Activated T-helper 1 cell treated with anti-CD3 and anti-CD28 coated beads, Interleukin-2, amount 50 U/mL, for 16 hours (primary cell): ENCODE measurements at places on chromosomes 4 and X.
A peak's percentile ranks its signal among the peaks of the same experiment; 100 is the strongest.

DNA sequence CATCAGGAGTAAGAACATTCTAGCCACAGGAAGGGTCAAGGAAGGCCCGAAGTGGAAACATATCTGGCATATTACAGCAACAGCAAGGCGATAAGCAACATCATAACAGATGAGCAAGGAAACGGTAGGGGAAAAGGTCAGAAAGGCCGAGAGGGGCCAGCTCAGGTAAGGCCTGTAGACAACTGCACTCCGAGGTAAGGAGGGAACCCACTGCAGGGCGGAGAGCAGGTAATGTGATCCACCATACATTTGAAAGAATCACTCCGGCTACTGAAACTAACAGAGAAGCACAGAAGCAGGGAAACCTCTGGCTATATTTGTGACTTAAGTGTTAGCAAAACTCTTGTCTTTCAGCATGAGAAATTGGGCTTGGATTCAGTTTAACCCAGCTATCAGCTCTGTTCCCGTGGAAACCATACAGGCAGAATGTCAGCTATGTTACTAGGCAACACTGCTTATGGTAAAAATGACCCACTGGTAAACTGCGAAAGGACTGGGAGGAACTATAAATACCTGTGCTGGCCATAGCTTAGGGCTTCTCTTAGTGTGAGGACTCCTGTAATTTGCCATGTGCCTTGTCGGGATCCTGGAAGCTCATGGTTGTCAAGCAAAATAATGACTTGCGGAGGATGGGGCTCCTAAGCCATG lies 31.0 kb downstream of the FRYL start:
- no peak for DNase-seq

GRCh38 chrX:54182864-54183613 lies at the start of gene FAM120C:
Gene FAM120C (minus strand): TSS chrX:54183254. CDS start chrX:54183198, 56 bp downstream.
- DNase-seq: peak; percentile 12

DNA sequence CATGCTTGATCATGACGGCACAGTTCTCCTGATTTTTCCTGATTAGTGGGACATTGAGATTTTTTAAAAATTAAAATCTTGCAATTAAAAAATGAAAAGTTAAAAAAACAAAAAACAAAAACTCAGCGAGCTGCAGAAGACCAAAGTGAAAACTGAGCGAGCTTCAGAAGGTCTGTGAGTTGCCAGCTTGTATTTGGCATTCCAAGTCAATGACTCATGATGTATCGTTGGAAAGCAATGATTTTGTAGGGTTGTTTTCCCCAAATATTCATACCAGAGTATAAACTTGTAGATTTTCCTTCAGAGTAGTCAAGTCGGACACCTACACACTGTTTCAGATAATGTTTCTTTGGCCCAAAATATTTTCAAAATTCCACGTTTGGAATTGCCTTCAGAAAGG lies 76.9 kb downstream of the LRRC66 start:
- DNase-seq: no peak

- no peak for DNase-seq
Observed at GRCh38 chrX:68832101-68832416, 3.2 kb downstream of the EFNB1 start.

DNA sequence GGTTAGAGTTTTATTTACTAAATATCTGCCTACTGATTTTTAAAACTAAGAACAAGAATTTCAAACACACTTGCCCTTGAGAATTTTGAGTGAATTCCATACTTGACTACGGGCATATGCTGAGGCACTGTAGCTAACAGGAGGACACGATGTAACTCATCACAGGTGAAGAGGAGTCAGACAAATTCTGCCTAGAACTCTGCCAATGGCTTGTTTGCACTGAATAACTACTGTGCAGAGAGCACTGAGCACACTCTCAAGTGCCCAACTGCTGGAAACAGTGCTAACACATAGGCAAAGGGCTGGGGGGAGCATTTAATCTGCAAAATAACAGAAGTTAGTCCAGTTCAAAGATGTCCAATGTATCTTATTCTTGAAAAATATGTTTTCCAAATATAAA lies 104.4 kb downstream of the WDFY3 start:
- no peak for DNase-seq

GRCh38 chrX:49039598-49040375 lies 3.4 kb downstream of the TFE3 start:
- no peak for DNase-seq

GRCh38 chrX:48530736-48531135 lies 8.8 kb upstream of the TBC1D25 start:
- DNase-seq: no peak

GRCh38 chr4:160020804-160021203 lies 917.9 kb downstream of the RAPGEF2 start:
- no peak for DNase-seq

- DNase-seq: no peak
Observed at GRCh38 chr4:100071506-100071905, 118.8 kb downstream of the DDIT4L start.

DNA sequence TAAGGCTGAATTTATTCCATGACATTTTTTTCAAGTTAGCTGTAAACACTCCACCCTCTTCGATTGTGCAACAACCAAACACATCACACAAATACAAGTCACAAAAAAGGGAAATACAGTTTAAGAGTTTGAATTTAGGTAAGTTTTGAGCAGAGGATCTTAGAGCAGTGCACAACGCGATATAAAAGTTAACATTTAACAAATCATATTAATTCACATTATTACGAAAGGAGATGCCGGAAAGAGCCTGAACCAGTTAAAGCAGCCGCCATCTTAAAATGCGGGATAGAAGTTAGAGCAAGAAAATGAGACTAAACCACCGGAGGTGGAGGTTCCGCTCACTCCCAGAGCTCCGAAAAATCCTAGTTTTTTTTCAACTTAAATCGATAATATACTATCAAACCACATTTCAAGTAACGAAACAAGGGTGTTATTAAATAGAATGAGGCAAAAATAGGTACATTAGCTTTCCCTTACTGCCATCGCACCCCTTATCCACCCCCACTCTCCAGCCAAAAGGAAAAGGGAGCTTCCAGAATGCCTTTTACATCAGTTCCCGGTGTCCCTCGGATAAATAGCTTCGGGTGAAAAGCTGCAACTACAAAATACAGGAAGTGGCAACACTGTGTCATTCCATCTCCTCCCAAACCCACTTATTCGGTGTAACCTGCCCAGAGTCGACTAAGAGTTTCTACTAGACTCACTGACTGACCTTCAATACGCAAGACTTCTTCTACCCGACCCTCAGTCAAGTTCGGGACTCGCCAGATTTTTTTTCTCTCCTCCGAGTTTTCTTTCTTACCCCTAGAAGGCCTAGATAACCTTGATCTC lies 1.9 kb downstream of the UBE2D3 start:
- no peak for DNase-seq

- DNase-seq: no peak
Observed at GRCh38 chr4:137703195-137703594, 170.9 kb upstream of the PCDH18 start.

DNA sequence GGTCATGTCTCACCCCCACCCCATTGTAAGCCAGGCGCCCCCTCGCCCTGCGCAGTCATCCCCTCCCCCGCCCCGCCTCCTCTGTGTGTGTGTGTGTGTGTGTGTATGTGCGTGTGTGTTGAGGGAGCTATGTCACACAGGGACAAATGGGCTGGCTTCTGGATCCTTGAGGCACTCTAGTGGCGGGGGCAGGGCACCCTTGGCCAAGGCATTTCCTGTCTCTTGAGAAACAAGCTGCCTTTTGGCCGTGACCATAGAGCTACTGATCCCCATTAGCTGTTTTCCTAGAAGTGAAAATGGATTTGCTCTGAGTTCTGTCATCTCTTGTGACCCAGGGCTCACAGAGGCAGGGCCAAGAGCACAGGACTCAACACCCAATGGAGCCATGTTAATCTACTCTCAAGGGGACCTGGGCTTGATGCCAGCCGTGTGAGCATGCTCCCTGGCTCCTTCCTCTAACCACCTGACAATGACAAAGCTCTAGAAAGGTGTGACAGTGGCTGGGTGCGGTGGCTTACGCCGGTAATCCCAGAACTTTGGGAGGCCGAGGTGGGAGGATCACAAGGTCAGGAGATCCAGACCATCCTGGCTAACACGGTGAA lies 162.5 kb upstream of the BCOR start:
- DNase-seq: no peak

DNA sequence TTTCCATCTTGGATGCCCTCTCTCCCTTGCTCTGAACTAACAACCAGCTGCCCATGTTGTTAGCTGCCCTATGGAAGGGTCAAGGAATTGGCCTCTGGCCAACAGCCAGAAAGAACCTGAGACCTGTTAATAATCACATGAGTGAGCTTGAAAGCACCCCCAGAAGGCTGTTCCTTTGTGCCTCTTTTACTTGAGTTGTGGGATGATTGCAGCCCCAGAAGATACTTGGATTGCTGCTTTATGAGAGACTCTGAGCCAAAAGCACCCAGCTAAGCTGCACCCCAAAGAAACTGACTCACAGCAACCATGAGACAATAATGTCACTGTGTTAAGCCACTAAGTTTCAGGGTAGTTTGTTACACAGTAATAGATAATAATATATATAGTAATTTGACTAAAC lies 73.3 kb downstream of the FRYL start:
- no peak for DNase-seq

DNA sequence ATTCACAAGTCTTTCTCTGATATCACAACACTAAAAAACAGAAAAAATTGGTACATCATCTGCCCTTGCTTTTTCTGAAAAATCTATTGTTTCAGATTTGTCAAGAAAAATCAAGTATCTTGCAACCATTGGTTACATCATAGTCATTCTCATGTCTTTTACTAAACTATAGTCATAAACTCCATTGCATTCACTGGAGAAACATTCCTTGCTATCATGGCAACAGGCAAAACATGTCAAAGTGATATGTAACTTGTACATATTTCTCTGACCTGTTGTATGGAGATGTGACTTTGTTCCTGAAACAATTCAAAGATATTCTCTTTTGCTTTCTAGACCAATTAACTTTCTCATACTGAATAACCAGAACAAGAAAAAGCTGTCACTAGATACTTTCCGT lies 121.9 kb upstream of the ANK2 start:
- DNase-seq: no peak

- DNase-seq: no peak
Observed at GRCh38 chrX:135914404-135914803, 20.9 kb downstream of the SAGE1 start.

GRCh38 chr4:79626101-79626500 lies 218.1 kb upstream of the GK2 start:
- DNase-seq: no peak

DNA sequence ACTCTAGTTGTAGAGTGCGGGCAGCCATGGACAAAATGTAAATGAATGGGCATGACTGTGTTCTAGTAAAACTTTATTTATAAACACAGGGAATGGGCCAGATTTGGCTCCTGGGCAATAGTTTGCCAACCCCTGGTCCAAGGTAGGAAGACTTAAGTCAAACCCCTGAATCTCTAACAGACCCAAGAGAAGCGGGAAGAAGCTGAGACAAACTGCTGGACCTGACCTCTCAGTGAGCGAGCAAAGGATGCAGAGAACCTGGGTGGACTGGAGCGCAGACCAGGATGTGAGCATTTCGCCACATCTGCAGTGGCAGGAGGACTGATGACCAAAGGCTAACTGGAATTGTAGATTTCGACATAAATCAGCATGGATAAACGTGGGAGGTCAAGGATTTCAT lies 201.6 kb downstream of the STIM2 start:
- no peak for DNase-seq

DNA sequence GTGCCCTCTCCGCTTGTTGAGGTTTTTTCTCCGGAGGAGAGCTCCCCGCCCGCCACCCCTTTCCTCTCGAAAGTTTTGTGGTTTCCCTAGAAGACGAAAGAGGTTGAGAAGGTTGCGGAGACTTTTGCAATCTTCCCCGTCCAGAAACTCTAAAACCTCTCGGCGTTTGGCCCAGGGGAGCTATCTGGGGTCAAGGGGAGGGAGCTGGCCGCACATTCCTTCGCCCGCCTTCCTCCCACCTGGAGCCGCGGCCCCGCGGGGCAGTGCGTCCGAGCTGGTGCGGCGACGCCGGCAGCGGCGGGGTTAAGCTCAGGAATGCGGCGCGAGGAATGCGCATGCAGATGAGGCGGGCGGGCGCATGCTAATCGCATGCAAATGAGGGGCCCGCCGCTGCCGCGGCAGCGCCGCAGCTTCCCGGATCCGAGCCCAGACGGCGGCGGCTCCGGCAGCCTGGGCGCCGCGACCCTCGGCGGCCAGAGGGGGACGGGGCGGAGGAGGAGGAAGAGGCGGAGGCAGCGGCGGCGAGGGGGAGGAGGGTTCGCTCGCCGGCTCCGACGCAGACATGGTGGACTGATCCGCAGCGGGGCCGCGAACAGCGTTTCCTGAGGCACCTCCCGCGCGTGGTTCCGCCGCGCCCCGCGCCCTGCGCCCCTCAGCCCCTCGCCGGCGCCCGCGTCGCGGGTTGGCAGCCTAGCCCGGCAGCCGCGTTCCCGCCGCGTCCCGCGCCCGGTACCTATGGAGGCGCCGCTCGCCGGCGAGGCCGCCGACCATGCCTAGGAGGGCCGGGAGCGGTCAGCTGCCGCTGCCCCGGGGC lies at the start of gene WWC2:
Gene WWC2 (plus strand): TSS at position 535 of the 814 bp plus-strand sequence. CDS start 235 bp downstream, at position 770.
- DNase-seq: peak; percentile 50

DNA sequence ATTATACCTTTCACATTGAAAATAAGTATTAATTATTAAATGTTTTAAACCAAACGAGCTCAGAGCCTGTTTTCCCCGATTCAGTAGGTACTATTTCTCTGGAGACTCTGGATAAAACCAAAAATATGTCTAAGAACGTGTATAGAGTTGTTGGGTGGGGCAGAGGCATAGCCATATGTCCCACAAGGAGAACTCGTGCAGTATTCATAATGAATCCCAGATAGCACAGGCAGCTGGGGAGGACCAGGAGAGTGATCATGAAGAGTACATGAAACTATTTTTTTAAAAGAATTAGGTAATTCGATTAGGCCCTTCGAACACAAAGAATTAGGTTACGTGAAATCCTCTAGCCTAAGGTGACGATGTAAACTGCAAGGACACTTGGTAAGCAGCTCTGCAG lies 76.1 kb downstream of the CLDN22 start:
- DNase-seq: no peak

- no peak for DNase-seq
Observed at GRCh38 chrX:10922835-10923234, 188.3 kb upstream of the HCCS start.

- DNase-seq: no peak
Observed at GRCh38 chr4:151304226-151304625, 21.2 kb downstream of the SH3D19 start.

DNA sequence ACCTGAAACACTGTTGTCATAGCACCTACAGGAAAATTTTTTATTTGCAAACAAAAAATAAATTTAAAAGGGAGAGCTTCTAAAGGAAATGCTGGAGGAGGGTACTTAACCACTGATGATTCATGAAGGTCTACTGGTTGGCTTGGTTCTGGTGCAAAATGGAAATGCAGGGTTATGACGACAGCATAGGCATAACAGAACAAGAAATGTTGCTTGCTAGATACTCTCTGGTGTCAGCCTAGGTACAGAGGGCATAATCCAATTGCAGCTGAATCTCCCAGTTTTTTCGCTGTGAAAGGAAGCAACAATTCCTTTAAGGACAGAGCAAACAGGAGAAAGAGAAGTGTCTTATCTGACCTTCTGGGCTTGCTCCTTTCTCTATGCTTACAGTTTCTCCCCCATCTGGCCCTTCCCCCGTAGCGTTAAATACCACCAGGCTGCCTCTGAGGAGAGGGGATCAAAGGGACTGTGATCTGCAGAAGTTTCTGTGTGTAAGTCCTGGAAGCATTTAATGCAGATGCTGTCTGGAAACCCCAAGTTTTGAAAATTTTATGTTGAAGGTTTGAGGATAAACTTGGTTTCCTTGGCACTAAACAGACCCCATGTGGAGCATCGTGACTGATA lies 23.7 kb upstream of the CASK start:
- no peak for DNase-seq
